Hippocampal formation (tissue), 2 donors: ENCODE measurements at places on chromosomes 6 and 20.
A peak's percentile ranks its signal among the peaks of the same experiment; 100 is the strongest.

GRCh38 chr6:150541576-150541975, 58.1 kb upstream of the PLEKHG1 start:
- DNase-seq: no peak

- DNase-seq: no peak
Measured at GRCh38 chr6:70396796-70397729, 16.2 kb upstream of the FAM135A start.

GRCh38 chr6:57137350-57137749, 34.8 kb upstream of the BAG2 start:
- DNase-seq: no peak

DNA sequence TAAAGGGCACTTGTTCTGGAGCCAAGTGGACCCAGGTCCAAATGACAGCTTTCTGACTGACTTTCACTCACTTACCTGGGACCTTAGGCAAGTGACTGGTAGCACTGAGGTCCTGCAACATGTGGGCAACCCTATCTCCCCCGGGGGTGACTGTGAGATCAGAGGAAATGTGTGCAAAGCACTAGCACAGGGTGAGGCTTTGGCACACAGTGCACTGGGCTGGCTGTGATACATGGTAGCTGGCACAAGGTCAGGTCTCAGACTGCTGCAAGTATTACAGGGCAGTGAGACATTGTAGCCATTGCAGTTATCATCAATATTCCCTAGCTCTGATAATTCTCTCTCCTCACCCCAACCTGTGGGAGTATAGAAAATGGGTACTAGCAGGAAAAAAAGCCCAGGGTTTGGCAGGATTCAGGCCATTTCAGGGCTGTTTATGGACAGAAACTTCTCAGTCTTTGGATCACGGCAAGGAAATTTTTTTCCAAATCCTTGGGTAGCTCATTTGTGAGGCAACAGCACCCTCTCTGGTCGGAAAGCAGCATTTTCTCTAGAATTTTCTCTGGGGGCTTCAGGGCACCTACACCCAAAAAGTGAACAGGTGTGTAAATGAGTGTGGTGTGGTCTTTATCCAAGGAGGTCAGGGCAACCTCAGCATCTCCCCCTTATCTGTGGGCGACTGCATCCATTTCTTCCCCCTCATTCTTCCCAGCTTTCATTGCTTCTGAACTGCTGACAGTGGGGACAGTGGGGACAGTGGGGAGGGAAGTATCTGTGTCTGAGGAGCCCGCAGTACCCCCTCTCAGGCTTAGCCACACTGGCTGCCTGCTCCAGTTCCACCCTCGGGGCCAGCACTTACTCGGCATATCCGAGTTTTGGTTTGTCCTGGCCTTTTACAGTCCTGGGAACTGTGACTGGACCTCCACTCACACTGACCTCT, 148.7 kb upstream of the PHACTR3 start:
- DNase-seq: peak; percentile 38

- DNase-seq: no peak
Measured at GRCh38 chr20:19407736-19408135, 195.3 kb downstream of the SLC24A3 start.

- peak; percentile 46 for DNase-seq
Measured at GRCh38 chr6:117482240-117483003, at the start of gene DCBLD1. Gene DCBLD1, plus strand, starts transcription at chr6:117482674. Its CDS starts 108 bp downstream, at chr6:117482782.

GRCh38 chr20:48247961-48248360, 462.7 kb upstream of the SULF2 start:
- no peak for DNase-seq

DNA sequence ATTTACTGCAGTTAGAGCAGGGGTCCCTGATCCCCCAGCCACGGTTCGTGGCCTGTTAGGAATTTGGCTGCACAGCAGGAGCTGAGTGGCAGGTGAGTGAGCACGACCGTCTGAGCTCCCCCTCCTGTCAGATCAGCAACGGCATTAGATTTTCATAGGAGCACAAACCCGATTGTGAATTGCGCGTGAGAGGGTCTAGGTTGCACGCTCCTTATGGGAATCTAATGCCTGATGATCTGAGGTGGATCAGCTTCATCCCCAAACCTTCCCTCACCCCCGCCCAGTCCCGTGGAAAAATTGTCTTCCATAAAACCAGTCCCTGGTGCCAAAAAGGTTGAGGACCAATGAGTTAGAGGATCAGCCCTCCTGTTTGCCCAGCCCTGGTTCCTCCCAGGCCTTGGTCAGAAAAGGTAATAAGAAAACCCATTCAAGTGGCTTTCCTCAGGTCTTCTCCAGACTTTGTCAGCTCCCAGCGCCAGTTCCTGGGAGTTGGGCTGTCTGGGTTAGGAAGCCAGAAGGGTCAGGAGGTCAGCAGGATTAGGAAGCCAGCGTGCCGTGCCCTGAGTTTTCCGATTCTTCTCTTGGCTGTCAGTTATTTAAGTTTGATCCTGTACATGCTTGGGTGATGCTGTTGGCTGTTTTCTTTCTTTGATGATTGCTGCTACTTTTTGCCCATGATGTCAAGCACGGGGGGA, 139.9 kb upstream of the PMEPA1 start:
- no peak for DNase-seq

- no peak for DNase-seq
Measured at GRCh38 chr20:57399587-57400155, 8.5 kb downstream of the RBM38 start.

DNA sequence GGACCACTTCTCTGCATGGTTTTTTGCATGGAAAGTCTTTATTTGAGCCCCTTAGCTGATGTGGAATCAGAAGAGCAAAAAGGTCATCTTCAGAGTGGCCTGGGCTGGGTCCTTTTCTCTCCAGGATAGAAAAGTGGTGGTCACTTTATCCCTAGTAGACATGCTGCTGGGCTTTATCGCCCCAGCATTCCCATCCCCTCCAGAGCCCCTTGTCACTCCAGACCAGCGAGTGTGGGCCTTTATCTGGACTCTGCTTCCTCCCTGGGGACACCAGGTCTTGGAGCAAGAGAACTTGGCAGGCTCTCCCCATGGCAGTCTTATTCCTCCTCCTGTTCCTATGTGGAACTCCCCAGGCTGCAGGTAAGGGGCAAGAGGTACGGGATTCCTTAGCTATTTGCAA, at the start of gene LY6G6F:
LY6G6F (plus strand) TSS at position 268 of the 400 bp plus-strand sequence; CDS start at position 309, 41 bp downstream.
- DNase-seq: no peak

DNA sequence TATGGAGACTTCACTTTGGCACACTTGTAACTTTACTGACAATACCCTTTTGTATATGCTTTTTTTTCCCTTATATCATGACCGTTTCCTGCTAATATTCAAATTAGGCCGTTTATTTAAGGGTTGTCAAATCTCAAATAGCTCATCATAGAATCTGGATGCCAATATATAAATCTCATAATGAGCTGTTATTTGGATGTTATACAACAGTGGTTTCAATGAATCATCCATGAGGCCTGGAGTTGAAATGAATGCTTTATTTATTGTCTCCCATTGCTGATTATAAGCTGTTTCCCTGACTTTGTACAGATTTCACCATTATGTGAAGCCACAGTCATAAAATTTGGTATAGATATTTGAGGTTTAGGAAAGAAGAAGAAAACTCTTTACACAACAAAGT, 256.1 kb downstream of the PLCB1 start:
- no peak for DNase-seq

DNA sequence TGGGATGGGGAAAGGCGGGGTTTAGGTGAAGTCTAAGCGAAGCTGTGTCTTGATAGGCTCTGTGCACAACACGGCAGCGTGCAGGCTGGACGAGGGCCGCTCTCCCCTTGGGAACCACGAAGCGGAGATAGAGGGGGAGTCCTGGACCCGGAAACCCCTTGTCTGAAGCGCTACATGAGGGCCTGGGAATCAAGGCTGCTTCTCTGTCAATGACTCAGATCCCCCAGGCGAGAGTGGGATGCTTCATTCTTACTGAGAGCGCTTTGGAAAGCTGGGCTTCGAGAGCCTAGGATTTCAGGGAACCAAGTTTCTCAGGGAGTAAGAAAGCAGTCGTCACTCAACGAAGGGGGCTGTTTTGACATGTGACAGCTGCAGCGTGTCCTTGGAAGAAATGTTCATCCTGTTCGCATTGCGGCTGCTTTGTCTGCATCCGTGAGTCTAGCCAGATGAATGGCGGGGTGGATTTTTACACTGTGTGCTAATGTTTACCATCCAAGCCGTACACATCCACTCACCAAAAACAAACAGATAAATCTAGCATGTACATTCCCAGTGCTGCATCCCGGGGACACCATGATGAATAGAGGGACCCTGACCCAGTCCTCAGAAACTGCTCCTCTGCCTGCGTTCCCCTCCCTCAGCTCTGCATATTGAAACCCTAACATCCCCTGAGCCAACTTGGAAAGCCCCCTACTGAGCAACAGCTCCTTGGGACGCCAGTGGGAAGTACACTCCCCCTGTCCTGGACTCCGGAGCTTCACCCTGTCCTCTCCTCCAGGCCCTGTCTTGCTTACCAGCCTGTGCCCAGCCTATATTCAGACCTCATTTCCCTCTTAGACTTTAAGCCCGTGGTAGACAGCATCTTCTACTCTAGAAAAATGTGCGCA, 24.5 kb upstream of the RTF2 start:
- no peak for DNase-seq

DNA sequence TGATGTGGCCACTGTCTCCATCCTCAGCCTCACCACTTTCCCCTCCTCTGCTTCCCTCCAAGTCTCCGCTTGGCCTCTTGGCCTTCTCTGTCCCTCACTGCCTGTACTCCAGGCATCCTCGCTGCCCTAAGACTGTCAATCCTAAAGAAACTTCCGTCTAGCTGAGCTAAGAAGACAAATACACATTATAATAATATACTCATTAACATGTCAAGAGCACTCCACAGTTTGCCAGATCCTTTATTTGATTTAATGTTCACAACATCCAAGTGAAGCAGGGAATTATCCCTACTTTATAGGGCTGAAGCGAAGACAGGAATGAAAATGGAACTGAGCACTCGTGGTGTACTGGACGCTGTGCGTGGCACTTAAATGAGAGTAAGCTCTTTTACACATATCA, 72.4 kb upstream of the SLC22A23 start:
- no peak for DNase-seq

DNA sequence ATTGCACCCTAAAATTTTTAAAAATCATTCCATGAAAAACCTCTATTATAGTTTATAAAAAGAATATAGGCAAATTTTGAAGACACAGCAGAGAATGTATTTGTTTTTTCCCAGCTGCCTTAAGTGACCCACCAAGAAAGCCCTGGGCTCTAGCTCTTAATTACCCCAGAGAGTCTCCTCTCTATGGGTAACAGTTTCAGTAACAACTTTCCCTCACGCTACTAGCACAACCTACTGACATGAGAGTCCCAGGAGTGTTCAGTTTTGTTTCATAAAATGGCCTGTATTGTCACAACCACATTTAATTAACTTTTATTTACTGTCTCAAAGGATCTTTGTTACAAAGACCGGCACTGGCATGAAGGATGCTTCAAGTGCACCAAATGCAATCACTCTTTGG, 41.5 kb downstream of the FHL5 start:
- no peak for DNase-seq

- no peak for DNase-seq
Measured at GRCh38 chr6:55260181-55260580, 67.1 kb upstream of the GFRAL start.

GRCh38 chr6:18211338-18211737, 53.0 kb downstream of the DEK start:
- DNase-seq: no peak

DNA sequence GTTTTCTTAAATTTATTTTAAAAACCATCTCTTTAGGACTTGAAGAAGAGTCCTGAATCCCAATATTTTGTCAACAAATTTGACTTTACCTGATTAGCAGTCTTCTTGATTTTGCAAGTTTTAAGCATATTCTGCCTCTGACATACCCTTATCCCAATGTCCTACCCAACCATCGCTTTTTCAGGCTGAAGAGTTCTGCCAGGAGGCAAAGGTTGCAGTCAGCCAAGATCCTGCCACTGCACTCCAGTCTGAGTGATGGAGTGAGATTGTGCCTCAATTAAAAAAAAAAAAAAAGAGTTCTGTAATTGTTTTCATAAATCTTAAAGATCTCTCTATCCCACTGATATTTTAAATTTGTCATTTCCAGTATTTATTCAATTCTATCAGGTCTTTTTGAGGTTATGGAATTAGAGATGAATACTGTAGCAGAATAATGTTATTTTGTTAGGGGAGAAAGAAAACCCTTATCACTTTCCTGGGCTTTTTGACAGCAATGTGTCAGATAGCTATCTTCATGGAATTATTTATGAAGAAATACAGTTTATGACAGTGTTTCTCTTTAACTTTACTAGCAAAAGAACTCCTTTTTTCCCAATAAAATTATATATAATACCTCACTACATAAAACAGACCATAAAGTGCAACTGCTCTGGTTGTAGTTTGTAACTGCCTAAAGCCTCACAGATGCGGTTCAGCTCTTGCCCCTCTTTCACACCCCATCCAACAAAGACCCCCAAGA, 78.2 kb downstream of the IBTK start:
- no peak for DNase-seq

DNA sequence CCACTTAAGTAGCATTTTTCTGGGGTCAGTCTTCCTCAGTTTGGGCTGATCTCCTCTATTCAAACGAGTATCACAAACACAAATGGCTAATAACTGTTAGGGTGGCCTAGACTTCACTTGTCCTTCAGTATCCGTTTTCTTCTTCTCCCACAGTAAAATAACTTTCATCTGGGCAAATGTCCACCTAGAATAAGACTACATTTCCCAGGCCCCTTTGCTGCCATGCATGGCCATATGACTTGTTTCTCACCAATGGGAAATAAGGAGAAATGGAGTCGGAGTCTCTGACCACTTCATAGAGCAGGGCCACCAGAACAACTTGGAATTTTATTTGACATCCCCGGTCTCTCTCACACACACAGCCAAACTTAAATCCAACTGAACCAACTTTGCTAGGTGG, 51.4 kb downstream of the SULF2 start:
- DNase-seq: no peak

GRCh38 chr6:119036081-119036480, 42.4 kb downstream of the FAM184A start:
- no peak for DNase-seq

DNA sequence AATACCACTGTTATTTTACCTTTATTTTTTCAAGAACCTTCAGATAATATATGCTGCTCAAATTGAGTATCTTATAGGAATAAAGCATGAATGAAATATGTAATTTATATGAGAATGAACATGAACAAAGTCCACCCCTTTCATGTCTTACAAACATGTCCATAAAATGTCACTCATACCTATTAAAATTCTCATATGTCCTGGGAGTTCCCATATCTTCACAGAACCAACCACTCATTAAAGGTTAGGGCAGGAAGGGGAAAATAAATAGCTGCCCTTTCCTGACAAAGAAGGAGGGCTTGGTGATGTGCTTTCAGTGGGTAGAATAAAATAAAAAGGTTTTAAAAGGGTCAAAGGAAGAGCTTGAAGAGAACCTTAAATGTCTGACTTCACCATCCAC, 125.3 kb downstream of the BTBD9 start:
- no peak for DNase-seq

- DNase-seq: no peak
Measured at GRCh38 chr20:56453352-56453751, 15.1 kb upstream of the RTF2 start.

DNA sequence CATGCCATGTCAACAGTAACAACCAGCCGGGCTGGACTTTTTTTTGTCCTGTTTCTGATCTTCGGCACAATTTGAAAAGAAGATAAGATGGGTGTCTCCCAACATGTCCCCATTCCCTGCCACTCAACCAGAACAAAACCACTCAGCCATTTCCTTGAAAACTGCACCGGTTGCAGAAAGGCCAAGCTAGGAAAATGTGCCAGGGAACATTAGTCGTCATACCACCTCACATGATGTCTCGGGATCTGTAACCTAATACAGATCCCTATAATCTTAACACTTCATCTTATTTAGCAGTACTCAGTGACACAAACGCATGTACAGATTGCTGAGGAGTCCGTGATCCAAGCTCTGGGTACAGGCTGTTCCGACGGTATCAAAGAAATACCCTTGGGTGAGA, 46.5 kb downstream of the ALDH8A1 start:
- DNase-seq: no peak
